Fibroblast of villous mesenchyme (primary cell): ENCODE measurements at places on chromosomes 2 and 18. TPM values are rescaled to one million over a fixed set of nuclear protein-coding genes. Genes with fewer than 3 reads are reported as not detected.

The PRSS56 gene
- not detected in 2 replicates for total RNA-seq

The SLC23A3 gene
- total RNA-seq: 0.64 and 0.86 TPM in 2 replicates

The TMEM214 gene
- total RNA-seq: 57.7 and 70.4 TPM in 2 replicates

The MYO5B gene
- total RNA-seq: under 0.01 TPM in 2 replicates

The TUBA3E gene
- total RNA-seq: not detected in 2 replicates

The CREG2 gene
- not detected in 2 replicates for total RNA-seq

The PAX3 gene
- not detected in 2 replicates for total RNA-seq

The SPHKAP gene
- total RNA-seq: under 0.01 TPM in 1 of 2 replicates, not detected in the other
